H7 (cell line): ENCODE measurements at places on chromosomes 2 and 18.

DNA sequence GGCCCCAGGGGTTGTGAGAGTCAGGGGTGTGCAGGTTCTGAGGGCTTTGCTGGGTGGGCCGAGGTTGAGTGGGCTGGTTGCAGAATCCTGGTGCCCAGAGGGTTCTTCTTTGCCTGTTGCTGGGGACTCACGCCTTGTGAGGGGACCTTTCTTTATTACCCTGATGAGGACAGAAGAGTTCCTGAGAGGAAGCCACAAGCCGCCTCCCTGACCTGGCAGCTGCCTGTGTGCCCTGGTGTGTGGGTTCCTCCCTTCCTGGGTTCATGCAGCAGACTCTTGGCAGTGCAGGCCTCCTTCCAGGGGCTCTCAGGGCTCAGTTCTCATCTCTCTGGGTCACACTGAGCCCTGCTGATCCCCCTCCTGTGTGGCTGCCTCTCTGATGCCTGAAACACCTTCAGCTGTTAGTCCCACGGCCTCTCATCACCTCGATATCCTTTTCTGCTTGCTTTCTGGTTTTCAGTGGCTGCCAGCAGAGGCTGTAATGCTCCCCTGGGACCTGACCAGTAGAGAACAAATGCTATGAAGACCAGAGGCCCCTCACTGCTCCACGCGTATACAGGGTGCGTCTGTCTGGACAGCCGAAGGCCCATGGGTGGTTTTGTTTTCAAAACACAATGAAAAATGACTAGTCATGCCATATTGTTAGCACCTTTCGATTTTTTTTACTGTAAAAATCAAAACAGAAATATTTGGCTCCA, 191.3 kb downstream of the AGAP1 start:
- no peak for DNase-seq

- DNase-seq: no peak
These were observed 45.4 kb upstream of the CTDP1 start for GRCh38 chr18:79634186-79634585.

DNA sequence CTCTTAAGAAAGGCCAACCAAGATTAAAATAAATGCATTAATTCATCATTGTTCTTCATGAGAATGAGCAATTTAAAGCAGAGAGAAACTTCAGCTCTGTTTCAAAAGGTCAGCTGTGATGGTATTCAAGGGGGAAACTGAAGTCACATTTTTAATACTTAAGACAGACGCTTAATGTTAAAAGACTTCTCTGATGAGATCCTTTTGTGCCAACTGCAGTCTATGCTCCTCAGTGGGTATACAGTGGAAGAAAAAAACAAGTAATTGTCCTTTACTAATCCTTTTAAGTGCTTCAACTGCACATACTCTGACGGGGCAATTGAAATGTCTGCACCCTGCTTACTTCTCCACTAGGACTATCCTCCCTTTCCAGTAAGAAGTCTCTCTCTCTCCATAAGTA, 309.7 kb downstream of the GULP1 start:
- DNase-seq: no peak

DNA sequence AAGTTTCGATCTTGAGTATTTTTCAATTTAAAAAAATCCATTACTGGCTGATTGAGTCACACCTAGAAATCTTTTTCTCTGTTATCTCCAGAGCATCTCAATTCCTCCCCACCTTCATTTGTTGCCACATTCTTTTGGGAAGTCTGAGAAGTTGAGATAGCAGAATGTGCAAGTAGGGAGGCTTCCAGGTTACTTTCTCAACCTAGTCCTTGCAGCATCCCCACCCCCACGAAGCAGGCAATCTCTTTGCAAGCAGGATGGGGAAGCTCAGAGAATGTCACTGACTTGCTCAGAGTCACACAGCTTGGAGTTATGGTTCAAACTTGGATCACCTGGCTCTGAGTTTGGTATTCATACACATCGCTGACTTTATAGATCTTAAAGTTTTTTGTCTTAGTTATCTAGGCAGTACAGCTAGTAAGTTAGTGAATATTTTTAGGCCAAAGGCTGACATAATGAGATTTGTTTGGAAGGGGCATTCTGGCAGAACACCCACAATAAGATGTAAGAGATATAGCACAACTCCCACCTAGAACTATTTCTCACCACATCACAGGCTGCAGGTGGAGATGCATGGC, 25.9 kb upstream of the LCLAT1 start:
- DNase-seq: no peak

DNA sequence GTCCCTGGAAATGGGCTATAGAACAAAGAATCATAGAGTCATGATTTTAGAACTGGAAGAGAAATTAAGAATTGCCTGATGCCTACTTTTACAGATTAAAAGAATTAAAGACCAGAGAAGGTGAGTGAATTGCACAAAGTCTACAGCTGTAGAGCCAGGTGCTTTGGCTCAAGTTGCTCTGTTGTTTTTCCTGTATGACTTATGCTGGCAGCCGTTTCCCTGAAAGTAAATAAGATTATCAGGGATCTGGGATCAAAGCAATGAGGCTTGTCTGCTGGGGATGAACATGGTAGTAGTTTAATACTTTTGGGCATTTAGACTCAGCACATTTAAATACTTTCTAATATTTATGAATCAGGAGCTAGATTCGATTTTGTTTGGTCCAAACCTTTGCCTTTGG, 166.9 kb downstream of the PRPF40A start:
- DNase-seq: no peak

DNA sequence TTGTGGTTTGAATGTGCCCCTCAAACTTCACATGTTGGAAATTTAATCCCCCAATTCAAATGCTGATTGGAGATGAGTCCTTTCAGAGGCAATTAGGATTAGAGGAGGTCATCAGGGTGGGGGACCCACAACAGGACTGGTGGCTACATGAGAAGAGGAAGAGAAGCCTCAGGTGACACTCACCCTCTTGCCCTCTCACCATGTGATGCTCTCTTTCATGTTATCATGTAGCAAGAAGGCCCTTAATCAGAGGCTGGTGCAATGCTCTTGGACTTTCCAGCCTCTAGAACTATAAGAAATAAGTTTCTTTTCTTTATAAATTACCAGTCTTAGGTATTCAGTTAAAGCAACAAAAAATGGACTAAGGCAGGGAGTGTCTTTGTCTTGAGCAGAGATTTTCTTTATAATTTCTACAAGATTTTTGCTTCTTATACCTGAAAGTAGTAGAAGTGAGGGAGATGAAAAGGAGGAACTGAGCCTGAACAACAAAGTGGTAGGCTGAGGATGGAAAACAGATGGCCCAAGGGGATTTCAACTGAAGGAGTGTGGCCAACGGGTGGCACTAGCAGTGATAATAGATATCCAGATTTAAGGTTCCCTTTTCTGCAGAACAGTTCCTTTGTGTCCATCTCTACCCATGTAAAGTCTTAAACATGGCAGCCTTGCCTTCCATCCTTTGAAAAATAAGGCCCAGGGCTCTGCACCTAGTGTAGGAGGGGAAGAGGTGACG, 49.2 kb upstream of the TGIF1 start:
- DNase-seq: no peak

GRCh38 chr18:3124822-3125221, 94.9 kb downstream of the MYOM1 start:
- no peak for DNase-seq

DNA sequence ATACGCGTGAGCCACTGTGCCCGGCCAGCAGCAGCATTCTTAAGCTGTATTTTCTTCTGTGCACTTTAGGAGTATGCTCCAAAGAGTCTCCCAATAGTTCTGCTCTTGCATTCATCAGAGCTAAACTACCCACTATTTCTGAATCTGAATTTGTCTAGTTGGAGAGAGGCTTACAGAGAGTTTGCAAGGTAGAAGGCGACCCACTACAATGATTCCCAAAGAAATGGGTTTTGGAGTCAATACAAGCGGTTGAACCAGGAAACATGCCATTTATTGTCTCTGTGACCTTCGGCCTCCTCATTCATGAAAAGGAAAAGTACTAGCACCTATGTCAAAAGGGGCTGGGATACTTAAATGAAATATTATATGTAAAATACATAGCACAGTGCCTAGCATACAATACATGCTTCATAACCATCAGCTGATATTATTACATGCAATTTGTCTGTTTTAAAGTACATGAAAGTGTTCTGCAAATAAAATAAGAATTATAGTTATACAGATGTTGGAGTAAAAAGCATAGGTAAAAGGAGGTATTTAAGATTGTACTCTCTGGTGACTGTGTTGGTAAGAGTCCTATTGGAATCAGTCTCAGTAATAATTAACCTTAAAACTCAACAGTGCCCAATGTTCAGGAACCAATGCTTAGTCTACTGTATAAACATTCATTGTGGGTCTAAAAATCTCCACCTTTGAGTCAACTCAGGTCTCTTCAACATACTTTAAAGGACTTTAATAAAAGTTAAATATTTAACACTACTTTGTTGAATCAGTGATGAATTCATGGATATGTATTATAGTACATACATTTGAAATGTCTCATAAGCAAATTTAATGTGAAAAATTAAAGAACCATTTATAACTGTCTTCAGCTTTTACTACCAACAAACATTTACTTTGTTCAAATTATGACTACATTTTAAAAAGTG, 89.8 kb upstream of the GRB14 start:
- no peak for DNase-seq

GRCh38 chr18:59916746-59917145, 16.9 kb downstream of the PMAIP1 start:
- no peak for DNase-seq

DNA sequence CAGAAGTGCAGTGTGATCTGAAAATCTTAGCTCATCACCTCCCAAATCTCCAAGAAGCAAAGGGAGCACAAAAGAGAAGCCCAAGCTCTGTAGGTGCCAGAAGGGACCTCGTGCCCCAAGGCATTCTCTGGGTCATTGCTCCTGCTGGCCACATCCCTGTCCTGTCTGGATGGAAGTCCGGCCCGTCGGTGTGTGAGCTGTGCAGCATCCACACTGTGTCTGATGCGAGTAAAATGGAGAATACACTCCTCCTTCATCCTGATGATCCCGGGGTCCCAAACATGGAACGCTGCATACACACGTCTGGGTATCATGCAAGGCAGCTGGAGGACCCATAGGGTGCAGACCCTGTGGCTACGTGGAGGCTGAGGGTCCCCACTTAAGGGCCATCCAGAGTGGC, 851.4 kb downstream of the GALR1 start:
- DNase-seq: no peak

DNA sequence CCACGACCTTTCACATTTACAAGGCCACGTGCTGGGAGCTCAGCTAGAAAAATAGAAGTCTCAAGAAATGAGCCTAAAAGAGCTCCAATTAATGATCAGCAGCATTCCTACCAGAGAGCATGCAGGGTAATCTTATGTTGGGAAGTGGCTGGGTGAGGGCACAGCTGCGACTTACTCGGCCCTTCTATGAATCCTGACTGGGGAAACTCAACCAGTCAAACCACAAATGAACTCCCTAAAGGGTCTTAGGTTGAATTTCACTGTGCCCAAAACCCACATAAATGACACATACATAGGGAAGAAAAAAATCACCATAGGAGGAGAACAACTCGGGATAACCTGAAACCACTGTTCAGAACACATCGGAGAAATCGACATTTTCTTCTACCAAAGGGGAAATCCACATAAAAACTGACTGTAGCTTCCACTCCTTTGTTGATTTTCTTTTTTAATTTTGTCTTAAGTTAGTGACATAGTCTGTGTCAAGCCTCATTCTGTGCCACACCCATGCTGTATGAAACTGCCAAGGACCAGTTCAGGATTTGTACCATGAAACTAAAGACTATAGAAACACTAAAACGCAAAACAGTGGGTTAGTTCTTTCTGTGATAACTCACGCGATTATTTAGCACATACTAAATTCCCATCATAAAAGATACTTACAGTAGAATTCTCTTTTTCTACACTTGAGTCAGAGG, 54.7 kb downstream of the UXS1 start:
- no peak for DNase-seq

DNA sequence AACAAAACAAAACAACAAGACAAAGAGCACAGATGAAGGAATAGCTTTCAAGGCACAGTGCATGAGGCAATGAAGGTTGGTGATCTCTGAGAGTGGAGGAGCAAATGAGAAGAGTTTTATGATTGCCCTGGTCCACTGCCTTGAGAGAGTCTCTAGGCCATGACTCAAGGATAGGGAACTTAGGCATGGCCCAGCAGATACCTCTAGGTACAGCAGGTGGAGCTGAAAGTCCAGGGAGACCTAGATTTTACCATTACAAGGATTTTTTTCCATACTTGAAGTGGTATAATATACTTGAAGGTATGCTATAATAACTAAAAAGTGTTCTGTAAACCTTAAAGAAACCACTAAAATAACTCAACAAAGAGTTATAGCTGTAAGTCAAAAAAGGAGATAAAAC, 239.5 kb upstream of the KLHL29 start:
- no peak for DNase-seq
